ENCODE measurements at places on chromosomes 5 and 9.

GRCh38 chr5:113195771-113196170 is 219.2 kb downstream of the DCP2 start:
- DNase-seq = no peak

GRCh38 chr5:14421851-14422250 is 159.7 kb upstream of the OTULINL start:
- no peak for DNase-seq

- DNase-seq = no peak
Observed at GRCh38 chr5:56482363-56482762, 249.2 kb upstream of the ANKRD55 start.

GRCh38 chr9:5842929-5843793 is 10.2 kb upstream of the ERMP1 start:
- no peak for DNase-seq
